Glomerular endothelial cell (primary cell): ENCODE measurements at places on chromosomes 4 and X. TPM values are rescaled to one million over a fixed set of nuclear protein-coding genes. Genes with fewer than 3 reads are reported as not detected.
A peak's percentile ranks its signal among the peaks of the same experiment; 100 is the strongest.

DNA sequence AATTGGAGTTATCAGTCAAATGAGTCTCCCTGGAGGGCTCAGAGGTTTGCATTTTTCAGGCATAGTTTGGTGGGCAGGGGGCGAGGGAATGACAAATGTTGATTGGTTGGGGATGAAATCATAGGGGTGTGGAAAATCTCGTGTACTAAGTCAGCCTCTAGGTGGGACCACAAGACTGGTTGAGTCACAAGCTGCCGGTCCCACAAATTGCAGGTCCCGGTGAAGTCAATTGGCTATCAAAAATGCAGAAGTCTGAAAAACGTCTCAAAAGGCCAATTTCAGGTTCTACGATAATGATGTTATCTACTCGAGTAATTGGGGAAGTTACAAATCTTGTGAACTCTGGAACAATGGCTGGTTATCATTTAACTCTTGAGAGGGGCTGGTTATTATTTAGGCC lies 98.8 kb upstream of the DHX15 start:
- DNase-seq, result no peak

SHOX gene
- total RNA-seq, result not detected in 2 replicates

- no peak for DNase-seq
These were observed 162.7 kb upstream of the KIT start for GRCh38 chr4:54495091-54495490.

- DNase-seq, result peak; percentile 80
These were observed 74.6 kb downstream of the MXRA5 start for GRCh38 chrX:3271834-3272186.

DNA sequence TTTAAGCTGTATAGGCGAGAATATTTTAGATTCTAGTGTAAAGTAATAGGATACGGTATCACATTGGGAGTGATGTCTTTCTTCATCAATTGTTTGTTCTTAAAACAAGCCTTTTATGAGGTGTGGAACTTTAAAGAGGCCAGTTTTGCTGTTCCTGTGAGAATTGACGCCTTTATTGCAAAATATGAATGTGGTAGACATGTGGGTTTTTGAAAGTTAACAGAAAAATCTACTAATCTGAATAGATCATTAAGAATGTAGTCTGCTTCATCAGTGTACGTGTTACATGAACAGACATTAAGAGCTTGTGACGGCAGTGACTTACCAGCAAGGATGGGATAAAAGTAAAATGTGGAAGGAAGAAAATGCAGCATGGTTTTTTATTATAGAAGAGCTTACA lies 63.8 kb downstream of the STOX2 start:
- DNase-seq, result no peak

GAGE12E gene
- total RNA-seq, result not detected in 2 replicates

HTN3 gene
- not detected in 2 replicates for total RNA-seq

- no peak for DNase-seq
These were observed 19.5 kb upstream of the TENM3 start for GRCh38 chr4:182223708-182224107.

GAGE2A gene
- total RNA-seq, result not detected in 2 replicates

- no peak for DNase-seq
These were observed 196.2 kb downstream of the SNCA start for GRCh38 chr4:89640620-89641366.

DNA sequence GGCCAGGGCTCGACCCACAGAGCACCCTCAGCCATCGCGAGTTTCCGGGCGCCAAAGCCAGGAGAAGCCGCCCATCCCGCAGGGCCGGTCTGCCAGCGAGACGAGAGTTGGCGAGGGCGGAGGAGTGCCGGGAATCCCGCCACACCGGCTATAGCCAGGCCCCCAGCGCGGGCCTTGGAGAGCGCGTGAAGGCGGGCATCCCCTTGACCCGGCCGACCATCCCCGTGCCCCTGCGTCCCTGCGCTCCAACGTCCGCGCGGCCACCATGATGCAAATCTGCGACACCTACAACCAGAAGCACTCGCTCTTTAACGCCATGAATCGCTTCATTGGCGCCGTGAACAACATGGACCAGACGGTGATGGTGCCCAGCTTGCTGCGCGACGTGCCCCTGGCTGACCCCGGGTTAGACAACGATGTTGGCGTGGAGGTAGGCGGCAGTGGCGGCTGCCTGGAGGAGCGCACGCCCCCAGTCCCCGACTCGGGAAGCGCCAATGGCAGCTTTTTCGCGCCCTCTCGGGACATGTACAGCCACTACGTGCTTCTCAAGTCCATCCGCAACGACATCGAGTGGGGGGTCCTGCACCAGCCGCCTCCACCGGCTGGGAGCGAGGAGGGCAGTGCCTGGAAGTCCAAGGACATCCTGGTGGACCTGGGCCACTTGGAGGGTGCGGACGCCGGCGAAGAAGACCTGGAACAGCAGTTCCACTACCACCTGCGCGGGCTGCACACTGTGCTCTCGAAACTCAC lies 3.6 kb downstream of the MID1IP1 start:
- no peak for DNase-seq

DNA sequence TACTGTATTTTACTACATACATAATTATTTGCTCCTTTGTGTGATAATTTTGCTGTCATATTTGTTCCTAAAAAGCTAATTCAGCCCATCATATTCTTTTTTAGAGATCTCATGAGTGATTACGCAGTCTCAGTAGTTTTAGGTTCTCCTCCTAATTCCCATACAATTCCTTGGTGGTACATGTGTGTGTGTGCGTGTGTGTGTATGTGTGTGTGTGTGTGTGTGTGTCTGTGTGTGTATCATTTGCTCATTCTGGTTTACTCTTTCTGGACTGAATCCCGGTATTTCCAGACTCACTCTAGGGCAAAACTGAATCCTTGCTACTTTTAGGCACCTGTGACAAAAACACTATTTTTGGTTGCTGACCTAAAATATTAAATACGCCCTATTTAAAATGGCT lies 34.9 kb downstream of the STK26 start:
- no peak for DNase-seq

GRCh38 chrX:150361070-150361776 lies 1.9 kb upstream of the MAMLD1 start:
- no peak for DNase-seq

DNA sequence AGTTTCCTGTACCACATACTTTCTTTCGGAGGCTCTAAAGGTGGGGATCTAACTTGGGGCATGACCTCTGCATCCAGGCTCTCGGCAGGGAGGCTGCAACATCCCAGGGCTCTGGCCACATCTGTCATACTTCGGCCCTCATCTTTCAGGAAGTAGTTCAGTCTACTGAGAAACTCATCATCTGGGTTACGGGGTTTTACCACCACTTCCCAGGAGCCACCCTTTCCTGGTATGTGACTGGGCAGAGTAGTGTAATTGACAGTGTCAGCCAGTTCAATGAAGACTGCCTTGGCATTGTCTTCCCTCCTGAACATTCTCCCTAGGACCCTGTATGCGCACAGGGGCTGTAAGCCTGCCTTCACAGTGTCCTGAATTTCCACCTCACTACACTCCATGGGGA lies 2.8 kb downstream of the PNMA5 start:
- no peak for DNase-seq

DNA sequence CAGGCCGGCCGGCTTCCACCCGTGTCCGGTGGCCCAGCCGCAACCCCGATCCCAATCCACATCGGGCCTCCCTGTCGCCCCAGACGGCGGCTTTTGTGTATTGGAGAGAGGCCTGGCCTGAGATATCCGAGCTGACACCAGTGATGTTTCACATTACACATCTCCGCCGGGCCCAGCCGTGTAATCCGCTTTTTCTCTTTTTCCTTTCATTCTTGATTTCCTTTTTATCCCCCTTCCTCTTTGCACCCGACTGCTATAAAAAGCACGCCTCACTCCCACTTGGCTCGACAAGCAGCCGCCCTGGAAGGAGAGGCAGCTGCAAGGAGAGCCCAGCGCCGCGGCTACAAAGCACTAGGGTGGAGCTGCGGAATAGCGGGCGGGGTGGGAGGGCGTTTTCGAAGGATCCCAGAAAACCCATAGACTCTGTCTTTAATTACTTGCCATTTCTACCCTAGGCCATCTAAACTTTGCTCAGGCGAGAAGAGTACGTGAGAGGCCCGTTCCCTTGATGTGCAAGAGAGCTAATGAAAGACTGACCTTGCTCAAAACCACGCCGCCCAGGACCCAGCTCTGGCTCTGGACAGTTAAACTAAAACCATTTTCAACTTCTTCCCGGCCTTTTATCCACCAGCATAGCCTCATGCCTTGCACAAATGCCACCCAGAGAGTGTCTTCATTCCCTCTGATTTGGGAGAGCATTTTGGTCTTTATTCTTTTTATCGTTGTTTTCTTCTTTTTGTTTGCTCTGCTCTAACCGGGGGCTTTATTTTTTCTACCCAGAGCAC lies 3.2 kb downstream of the PITX2 start:
- no peak for DNase-seq

GRCh38 chr4:123603165-123603564 lies 206.6 kb downstream of the SPRY1 start:
- DNase-seq, result no peak

PRKG2 gene
- 0.06 and 0.82 TPM in 2 replicates for total RNA-seq

DNA sequence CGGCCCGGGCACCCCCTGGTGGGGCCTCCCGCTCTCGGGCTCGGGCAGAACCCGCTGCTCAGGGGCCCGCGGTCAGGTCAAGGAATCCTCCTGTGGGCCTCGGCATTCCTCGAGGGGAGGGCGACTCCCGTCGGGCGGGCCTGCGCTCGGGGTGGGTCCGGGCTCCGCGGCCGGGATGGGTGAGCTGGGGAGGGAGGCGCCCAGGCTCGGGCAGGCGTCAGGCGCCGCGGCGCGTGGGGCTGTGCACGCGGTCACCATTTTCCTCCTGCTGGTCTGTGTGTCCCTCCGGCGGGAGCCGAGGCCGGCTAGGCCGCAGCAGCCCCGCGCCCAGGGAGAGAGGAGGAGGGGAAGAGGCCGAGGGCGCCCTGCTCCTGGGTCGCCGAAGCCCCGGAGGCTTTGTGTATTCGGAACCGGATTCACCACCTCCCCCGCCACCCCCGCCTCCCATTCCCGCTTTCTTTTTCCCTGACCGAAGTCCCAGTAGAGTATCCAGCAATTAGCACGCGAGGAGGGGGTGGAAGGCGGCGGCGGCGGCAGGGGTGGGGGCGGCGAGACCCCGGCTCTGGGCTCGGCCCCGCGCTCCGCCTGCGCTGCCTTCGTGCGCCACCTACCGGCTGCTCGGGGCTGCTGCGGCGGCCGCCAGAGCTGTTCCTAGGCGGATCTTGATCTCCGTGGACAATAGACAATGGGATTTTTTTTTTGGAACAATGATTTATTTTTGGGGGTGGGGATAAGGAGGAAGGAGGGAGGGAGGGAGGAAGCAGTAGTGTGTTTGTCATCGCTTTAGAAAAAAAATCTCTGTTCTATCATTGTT lies 99.0 kb upstream of the MAML3 start:
- no peak for DNase-seq

SHROOM2 gene
- total RNA-seq, result 41.9 and 46.0 TPM in 2 replicates

GRCh38 chrX:41695426-41695825 lies 6.7 kb downstream of the GPR34 start:
- DNase-seq, result no peak

BST1 gene
- total RNA-seq, result 43.2 and 88.9 TPM in 2 replicates

DNA sequence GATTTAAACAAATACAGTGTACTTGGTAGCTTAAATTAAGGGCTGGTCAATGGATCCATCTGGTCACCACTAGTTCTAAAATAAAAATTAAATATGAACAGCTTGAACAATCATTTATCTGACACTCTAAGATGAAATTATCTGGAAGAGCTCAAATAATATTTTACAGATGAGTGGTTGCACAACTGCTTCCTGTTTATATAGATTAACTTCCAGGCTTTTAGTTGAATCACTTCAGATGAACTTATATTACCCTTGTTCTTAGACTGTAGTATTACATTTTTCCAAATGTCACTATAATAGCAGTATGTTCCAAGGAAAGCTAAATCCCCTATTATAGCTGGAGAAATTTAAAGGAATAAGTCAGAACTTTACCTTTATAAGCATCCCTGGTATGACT lies 92.4 kb upstream of the SMIM10 start:
- no peak for DNase-seq

DNA sequence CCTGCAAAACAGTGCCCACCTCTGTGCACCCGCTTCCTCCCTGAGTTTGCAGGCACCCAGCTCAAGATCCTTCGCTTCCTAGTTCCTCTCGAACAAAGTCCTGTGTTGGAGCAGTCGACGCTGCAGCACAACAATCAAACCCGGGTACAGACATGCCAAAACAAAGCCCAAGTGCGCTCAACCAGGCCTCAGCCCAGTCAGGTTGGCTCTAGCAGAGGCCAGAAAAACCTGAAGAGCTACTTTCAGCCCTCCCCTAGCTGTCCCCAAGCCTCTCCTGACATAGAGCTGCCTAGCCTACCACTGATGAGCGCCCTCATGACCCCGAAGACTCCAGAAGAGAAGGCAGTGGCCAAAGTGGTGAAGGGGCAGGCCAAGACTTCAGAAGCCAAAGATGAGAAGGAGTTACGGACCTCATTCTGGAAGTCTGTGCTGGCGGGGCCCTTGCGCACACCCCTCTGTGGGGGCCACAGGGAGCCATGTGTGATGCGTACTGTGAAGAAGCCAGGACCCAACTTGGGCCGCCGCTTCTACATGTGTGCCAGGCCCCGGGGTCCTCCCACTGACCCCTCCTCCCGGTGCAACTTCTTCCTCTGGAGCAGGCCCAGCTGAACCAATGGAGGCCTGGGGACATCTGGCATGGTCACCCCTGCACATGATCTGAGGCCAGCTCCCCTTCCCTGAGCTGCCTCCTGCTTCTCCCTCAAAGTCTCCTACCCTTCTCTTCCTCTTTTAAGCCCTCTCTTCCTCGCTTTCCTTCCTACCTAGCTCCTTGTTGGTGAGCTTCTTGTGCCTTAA lies 6.9 kb downstream of the APEX2 start:
- DNase-seq, result no peak

DNA sequence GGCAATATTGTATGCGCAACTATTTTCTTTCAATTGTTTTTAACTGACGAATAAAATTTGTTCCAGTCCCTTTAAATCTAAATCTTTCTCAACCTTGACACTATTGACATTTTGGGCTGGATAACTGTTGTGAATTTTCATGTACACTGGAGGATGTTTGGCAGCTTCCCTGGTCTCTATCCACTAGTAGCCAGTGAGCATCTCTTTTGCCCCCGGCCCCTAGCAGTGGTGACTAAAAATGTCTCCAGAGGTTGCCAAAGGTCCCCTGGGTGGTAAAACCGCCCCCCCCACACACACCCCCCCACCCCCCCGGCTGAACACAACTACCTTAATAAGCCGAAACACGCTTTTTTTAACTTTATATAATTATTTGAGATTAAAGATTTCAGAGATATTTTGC lies 514 bp downstream of the FANCB start:
- no peak for DNase-seq

DNA sequence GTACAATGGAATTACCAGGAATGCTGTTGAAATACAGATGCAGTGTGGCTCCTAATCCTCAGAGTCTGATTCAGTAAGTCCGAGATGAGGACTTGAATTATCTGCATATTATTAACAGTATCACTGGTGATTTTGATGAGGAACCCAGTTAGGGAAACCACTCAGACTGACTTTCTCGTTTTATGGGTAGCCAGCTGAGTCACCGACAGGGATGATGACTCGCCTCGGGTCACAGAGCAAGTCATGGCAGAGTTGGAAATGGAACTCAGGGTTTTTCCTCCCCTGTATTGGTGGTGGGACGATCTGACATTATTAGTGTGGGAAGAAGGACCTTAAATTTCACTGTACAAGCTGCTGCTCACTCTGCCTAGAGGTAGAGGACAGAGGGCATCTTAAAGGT lies 51.3 kb downstream of the RTL9 start:
- DNase-seq, result no peak
